Stimulated activated CD8-positive, alpha-beta memory T cell treated with anti-CD3 and anti-CD28 coated beads, Interleukin-15, amount 100 ng/mL, for 48 hours (primary cell): ENCODE measurements at places on chromosomes 11 and 22.

DNA sequence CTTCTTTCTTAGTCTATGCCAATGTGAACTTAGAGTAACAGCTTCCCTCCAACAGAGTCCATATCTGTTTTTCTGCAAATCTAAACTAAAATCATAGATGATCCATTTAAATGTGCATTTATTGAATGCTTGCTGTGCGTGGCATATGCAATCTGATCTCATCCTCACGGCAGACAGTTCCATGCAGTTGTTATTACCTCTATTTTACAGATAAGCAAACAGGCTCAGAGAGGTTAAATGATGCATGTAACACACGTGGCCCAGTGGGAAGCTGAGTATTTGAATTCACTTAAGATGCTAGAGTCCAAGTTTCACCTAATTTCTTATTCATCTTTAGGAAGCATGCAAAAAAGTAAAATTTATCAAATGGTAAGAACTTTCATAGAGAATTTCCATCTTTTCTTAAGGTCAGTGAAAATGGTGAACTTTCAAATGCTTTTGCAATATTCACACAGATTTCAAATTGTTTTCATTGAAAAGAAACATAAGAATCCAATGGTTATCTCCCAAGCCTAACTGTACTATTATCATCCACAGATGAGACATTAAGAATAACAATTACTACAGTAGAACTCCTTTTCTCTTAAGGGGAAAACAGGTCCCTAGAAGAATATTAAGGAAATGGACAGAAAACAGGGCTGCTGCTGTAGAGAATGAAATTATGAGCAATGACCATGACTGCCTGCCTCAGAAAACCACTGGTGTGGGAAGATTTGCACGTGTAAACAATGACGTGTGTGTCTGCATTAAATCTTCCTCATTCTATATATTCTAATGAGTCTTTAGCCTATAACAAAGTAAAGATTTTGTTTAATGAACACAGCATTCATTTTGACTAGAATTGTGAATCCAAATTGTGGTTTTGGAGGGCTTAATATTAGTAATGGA lies 1171.3 kb downstream of the LRRC4C start:
- DNase-seq: no peak

DNA sequence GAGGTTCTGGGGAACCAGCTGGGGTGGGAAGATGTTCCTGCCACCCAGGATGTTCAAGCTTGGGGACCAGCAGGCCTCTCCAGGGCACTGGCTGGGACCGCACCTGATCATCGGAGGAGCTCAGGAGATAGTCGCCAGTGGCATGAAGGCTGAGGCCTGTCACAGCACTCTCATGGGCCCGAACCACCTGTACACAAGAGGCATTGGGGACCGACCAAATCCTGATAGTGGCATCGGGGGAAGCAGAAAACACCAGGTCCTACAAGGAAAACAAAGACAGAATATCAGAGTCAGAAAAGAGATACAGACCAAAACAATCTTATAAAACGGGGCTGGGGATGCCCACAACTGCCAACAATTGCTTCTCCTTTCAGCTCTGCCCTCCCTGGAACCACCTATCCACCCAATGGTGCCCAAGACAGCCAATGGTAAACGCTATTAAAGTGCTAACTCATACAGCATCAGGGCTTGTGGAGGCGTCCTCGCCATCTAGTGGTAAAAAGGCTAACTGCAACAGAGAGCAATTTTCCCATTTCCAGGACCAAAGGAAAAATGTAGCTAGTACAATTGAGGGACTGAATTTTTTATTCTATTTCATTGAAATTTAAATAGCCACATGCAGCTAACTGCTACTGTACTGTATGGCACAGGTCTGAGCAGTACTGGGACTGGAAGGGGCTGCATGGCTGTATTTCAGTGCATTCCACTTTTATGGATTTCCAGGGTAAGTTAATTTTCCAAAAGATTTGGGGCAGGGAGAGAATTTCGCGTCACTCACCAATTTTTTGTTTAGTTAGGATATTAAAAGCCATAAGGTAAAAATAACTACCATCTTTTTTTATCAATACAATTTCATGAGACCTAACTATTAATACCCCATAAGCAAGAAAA lies 7.1 kb downstream of the PRPF19 start:
- DNase-seq: no peak

GRCh38 chr11:18844753-18845367 lies 53.3 kb upstream of the PTPN5 start:
- no peak for DNase-seq

DNA sequence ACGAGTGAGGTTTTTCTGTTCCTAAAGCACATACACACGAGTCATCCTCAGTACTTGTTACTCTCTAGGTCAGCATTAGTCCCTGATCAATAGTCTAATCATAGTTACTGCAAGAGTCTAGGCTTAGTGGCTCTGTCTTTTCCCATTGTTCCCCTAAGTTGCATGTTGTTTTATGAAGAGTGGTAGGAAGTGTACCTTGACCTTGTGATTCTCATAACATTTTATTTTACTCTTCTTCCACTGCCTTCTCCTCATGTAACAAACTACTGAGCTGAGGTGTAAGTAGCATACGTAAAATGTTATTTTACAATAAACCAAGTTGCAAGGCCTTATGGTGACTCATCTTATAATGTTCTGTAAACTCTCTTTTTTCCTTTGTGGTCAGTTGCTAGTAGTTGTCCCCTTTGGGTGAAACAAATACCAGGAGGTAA lies 15.0 kb downstream of the METTL15 start:
- DNase-seq: no peak

DNA sequence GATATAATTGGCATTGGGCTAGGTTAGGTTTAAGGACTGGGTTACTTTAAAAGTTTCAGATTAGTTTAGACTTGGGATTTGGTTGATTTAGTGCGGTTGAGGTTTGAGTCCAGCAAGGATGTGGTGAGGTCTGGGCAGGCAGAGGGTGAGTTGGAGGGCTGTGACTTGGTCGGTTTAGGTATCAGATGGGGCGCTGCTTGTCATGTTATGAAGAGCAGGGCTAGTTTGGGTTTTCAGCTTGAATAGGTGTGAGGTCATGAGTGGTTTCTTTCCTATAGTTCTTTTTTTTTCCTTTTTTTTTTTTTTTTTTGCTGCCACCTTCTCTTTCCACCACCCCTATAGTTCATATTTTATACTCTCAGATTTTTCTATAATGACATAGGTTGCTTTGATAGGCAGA lies 4.8 kb downstream of the CLCF1 start:
- DNase-seq: no peak

- DNase-seq: no peak
Observed at GRCh38 chr11:109208121-109208520, 213.9 kb upstream of the C11orf87 start.

- no peak for DNase-seq
Observed at GRCh38 chr11:19597876-19598275, 114.8 kb upstream of the NAV2 start.

DNA sequence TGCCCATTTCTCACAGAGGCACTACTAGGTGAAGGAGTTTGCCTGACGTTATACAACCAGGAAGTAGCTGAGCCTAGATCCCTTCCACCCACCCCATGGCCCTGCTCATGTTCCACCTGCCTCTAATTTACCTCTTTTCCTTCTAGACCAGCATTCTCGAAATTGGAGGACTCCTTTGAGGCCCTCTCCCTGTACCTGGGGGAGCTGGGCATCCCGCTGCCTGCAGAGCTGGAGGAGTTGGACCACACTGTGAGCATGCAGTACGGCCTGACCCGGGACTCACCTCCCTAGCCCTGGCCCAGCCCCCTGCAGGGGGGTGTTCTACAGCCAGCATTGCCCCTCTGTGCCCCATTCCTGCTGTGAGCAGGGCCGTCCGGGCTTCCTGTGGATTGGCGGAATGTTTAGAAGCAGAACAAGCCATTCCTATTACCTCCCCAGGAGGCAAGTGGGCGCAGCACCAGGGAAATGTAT lies 14.1 kb downstream of the PIK3IP1 start:
- no peak for DNase-seq

GRCh38 chr11:101133190-101133589 lies 3.6 kb upstream of the PGR start:
- DNase-seq: no peak

DNA sequence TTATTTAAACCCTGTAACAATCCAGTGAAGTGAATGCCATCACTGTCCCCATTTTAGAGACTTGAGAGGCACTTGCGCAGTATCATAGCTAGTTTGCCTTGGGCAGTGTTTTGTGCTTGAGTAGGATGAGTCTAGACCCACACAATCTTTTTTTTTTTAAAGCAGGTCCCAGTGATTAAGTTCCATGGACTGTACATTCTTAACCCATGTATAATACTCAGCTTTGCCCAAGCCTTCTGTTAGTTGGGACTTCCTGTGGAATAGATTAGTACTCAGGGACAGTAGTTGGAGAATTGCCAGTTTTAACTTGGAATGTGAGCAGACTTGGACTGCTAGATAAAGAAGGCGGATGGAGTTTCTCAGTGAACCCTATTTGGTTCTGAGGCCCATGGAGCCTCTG lies 108.6 kb upstream of the RASSF10 start:
- no peak for DNase-seq

- DNase-seq: no peak
Observed at GRCh38 chr11:46114961-46115360, 6.3 kb downstream of the PHF21A start.

DNA sequence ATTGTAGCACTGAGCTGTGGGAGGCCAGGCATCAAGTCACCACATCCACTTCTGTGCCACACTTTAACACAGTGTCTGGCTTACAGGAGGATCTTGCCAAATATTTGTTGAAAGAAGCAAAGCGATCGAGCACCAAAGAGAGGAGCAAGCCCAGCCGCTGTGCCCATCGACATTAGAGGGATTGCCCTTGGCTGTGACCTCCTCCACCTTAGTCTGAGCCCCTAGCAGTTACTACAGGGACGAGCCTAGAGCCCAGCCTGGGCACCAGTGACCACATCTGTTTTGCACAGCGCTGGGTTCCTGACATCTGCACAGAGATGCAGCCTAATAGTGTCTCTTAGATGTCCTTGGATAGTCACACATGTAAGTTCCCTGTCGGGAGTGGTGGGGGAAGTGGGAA lies 17.7 kb downstream of the GRIK4 start:
- DNase-seq: no peak

- no peak for DNase-seq
Observed at GRCh38 chr22:28883917-28884746, 760 bp downstream of the ZNRF3 start.

DNA sequence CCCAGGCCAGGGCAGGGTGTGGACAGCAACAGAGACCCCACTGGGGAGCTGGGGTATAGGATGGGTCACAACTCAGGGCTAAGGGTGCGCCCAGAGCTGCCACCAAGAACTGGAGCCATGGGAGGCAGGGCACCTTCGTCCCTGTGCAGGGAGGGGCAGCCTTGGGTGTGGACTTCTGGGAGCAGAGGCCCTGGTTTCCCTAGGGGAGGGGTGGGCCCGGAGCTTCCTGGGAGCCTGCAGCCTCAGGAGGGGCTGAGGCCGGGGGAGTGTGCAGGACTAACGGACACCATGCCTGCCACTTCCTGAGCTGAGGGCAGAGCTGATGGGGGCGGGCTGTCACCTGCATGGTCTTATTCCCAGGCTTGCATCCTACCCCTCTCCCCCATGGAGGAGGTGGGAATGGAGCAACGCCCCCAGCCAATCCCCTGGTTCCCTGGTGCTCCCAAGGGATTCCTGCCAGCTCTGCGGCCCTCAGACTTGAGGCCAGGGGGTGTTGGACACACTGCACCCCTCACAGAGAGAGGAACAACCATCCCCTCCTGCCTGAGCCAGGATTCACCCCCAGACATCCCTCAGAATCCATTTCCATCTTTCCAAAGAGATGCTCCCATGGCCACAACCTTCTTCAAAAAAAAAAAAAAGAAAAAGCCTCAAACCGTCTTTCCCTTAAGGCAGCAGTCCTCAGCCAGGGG lies 225.7 kb downstream of the CTTN start:
- no peak for DNase-seq
